Hippocampal formation (tissue), 2 donors: ENCODE measurements at places on chromosomes 12 and 14.

GRCh38 chr12:123966596-123966995 lies 6.0 kb downstream of the CCDC92 start:
- DNase-seq: no peak

DNA sequence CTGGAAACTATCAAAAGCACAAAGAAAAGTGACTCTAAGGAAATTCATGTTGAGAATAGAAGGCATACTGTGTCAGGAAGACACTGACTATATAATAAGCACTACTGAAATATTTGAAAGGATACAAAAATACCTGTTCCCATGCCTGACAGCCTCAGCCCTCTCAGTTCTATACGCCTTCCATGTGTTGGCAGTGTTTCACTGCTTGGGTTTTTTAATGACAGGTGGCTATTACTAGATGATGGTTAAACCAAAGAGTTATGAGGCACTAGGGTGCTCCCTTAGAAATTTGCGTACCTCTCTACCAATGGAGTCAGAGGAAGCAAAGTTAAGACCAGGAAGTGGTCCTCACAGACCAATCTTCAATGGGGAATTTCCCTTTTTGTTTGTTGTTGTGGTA lies 25.6 kb upstream of the SLC5A8 start:
- DNase-seq: no peak

DNA sequence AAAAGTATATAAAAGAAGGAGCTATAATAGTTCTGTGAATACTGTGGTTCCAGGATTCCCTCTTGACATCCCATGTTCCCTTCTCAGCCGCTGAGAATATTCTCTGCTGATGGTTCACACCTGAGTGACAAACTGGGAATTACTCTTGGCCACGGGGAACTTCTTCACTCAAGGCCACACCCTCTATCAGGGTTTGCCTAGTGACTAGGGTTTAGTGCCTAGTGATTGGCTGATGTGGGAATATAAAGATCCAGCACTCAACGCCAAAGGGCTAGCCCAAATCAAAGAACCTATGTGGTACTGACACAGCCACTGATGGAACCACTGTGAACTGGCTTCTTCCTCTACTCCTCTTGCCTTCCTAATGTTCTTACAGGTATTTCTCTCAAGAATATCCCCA lies 248.4 kb downstream of the ASCL1 start:
- no peak for DNase-seq

DNA sequence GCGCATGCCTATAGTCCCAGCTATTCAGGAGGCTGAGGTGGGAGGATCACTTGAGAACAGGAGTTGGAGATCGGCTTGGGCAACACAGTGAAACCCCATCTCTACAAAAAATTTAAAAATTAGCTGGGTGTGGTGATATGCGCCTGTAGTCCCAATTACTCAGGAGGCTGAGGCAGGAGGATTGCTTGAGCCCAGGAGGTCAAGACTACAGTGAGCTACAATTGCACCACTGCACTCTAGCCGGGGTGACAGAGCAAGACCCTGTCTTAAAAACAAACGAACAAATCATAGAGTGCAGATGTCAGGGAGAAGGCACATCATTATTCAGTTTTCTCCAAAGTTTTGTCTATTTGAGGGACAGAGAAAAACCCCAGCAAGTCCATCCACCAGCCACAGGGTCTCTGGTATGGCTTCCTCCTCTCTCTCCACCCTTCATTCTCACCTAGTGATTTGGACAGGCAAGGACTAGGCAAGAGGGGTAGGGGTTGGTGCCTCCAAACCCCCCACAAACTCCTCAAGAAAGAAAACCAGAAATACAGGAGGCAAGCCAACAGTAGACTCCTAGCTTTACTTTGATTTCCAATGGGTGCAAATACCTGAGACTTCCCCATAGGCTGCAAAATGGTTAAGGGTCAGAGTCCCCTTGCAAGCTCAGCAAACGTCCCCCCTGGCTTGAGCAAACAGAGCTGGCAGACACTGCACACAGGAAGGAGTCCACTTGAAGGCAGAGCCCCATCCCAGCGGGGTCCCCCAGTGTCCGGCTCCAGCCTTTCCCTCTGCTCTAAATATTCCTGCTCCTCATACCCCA lies 26.5 kb upstream of the RPLP0 start:
- DNase-seq: no peak

GRCh38 chr12:120736404-120737331 lies 11.0 kb downstream of the ACADS start:
- no peak for DNase-seq

DNA sequence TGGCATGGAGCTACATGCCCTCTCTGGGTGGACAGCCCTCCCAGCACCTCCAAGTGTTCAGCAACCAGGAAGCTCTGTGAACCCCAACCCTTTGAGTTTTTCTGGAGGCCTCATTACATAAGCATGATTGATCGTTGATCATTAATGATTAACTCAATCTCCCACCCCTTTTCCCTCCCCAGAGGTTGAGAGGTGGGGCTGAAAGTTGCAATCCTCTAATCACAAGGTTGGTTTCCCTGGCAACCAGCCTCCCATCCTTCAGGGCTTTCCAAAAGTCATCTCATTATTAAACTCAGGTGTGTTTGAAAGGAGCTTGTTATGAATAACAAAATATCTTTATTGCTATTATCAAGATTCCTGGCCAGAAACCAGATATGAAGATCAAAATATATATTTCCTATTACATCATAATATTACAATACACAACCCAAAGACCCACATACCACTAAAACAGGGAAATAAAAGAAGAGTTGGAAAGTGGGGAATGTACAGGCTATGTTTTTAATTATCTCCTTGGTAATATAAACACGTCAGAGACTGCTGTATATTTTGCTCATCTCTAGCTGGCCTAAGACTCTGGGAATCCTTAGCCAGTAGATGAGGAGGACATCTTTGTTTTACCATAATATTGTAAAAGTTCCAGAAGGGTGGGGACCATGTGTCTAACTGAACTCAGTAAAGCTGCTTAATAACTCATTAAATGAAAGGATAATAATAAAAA lies 73.6 kb downstream of the SSPN start:
- DNase-seq: no peak

- DNase-seq: no peak
Observed at GRCh38 chr14:76539130-76539529, 163.2 kb downstream of the ESRRB start.

DNA sequence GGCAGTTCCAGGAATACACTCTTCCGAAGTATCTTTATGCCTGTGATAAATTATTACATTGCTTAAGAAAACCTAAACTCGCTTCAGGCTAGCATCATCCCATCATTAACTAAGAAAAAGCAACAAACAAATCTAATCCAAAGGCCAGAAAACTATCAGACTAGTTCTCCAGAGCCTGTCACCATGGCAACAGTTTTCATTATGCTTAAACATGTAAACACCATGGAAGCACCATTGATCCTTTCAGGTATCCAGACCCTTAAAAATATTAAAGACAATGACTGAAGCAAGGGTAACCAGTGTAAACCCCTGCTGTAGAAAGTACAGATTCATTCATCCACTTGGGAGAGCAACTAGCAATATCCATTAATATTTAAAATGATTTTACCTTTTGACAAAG lies 9.8 kb downstream of the DAD1 start:
- DNase-seq: no peak

DNA sequence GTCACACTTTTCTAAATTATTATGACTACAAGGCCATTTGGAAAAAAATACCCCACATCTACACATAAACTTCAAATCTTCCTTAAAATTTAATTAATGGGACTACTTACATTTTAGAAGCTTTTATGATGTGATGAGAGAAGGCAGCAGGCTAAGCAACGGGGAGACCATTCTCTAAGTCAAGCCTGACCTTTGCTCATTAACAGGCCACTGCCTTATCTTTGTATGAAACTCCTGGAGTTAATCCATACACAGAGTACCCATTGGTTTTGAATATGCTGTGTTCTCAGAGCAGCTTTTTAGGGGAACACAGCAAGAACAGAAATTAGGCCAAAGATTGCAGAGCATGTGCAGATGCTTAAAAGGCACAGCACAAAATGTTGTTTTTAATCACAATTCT lies 35.5 kb upstream of the LRIG3 start:
- DNase-seq: no peak

- no peak for DNase-seq
Observed at GRCh38 chr14:80364816-80365215, 153.5 kb upstream of the DIO2 start.

DNA sequence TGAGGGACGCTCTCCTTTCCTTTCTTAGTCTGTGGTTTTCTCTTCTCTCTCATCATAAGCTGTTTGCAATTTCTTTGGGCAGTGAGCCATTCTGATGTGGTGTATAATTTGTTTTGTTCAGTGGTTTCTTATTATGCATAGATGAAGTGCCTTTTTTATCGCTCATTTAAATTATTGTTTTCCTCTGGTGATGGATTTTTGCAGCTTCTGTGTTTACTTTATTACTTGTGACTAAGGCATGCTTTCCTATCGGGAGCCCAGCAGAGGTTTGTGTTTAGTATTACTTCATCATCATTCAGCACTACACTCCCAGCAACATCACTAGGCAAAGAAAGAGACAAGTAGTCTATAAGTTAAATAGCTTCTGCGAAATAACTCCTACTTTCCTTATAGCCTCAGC lies 586.6 kb upstream of the NOVA1 start:
- no peak for DNase-seq

- no peak for DNase-seq
Observed at GRCh38 chr14:79175671-79176070, 1005.5 kb downstream of the NRXN3 start.

- peak; percentile 67 for DNase-seq
Observed at GRCh38 chr14:93005838-93006237, 82.9 kb downstream of the CHGA start.

DNA sequence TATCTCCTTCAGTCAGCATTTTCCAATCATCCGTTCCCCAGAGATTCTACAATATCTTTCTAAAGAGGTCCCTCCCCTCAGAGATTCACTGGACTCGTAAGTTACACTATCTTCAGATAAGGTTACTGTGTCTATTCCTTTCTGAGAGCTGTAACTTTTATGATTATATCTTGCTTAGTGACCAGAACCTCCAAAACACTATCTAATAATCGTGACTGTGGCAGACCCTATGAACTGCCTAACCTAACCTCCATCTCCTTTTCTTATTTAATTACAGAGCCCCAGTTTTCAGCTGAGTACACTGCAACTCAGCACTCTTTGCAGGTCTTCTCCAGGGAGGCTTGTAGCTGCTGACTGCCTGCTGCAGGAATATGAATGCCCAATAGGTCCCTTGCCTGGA lies 38.5 kb upstream of the CHGA start:
- no peak for DNase-seq

- no peak for DNase-seq
Observed at GRCh38 chr12:76018111-76018510, 13.5 kb downstream of the PHLDA1 start.

DNA sequence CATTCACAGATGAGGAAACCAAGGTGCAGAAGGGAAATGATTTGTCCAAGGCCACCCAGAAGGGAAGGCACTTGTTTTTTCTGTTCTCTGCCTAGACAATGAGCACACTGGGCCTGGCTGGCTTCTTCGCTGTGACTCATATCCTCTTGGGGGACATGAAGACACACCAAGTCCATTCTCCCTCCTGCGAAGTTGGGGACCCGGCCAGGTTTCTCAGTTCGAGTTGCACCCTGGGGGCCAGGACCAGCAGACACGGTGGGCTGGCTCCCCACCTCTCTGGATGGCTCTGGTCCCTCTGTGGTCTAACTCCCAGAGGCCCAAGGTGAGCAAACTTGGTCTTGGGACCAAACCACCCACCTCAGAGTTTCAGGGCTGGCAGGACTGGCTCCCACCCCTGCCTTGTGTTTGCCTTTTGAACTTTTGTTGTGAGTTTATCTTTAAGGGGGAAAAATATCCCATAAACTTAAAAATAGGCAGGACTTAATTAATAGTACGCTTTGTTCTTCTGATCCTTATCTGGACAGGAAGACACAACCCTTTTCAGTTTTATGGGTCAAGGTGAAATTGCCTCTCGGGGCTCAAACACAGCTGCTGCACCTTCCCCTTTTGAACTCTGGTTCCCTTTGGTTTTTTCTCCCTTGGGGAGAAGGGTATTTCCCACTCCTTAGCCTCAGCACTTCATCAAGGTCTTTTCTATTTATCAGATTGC lies 9.0 kb upstream of the MLEC start:
- no peak for DNase-seq

DNA sequence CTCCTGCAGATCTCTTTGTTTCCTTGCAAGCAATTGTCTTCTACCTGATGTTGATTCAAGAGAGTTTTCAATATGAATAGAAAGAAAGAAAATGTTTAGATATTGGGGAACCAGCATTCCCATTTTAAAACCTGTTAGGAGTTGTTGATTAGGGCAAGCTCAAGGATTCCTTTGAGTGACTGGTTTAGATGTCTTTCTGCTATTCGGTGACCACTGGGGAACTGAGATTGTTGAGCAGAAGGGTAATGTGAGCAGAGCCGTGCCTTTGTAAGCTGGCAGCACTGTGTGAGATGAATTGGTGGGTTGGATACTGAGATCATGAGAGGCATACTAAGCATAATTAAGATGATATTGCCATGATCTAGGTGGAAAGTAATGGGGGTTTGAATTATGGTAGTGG lies 39.1 kb upstream of the PAPLN start:
- DNase-seq: no peak

DNA sequence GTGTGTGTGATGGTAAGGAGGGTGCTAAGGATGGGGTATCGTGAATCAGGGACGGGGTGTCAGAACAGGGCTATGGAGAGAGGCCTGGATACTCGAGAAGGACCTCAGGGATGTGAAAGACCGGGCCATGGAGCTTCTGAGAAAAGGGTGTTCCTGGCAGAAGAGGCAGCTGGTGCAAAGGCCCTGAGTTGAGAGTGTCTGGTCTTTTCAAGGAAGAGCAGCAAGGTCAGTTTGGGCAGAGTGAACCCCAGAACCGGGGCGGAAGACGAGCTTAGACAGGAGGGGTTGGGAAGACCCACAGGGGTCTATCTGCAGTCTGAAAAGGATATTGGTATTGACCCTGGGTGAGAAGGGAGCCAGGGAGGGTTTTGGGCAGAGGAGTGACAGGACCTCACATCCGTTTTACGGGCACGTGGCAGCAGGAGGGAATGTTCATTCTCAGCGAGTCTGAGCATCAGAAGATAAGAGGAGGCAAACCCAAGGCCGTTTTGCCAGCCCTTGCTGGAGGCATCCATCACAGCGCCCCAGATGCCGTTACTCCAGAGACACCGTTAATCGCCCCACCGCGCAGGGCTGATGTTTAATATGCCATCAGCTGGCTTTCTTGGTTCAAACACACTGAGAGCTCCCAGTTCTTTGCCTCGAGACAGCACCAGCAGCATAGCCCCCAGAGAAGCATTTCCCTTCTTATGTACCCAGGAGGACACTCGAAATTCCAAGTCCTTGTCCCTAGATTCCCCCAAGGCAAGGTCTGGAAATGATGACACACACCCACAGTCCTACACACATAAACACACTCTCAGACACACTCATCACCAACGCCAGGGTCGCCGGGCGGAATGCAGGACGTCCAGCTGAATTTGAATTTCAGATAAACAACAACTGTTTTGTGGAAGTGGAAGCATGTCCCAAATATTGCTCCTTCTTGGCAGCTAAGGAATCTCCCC lies 41.4 kb upstream of the EML1 start:
- DNase-seq: no peak

- no peak for DNase-seq
Observed at GRCh38 chr14:91957876-91958313, 10.4 kb upstream of the FBLN5 start.

DNA sequence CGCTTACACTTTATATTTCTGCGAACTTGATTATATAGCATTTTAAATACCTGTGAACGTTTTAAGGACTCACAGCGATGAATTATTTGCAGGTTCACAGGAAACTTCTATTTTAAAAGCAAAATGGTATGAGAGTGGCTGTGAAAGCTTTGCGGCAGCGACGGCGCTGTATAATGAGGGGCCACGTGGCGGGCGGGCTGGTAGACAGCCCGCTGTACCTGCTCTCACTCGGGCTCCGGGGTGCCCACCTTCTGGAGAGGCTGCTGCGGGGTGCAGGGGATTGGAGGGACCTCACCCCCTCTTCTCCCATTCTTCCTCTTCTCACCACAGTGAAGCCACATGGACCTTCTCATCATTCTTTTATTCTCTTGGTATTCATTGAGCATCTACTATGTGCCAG lies 164.2 kb upstream of the MYL2 start:
- no peak for DNase-seq
